ENCODE measurements at places on chromosomes 3 and 15.

DNA sequence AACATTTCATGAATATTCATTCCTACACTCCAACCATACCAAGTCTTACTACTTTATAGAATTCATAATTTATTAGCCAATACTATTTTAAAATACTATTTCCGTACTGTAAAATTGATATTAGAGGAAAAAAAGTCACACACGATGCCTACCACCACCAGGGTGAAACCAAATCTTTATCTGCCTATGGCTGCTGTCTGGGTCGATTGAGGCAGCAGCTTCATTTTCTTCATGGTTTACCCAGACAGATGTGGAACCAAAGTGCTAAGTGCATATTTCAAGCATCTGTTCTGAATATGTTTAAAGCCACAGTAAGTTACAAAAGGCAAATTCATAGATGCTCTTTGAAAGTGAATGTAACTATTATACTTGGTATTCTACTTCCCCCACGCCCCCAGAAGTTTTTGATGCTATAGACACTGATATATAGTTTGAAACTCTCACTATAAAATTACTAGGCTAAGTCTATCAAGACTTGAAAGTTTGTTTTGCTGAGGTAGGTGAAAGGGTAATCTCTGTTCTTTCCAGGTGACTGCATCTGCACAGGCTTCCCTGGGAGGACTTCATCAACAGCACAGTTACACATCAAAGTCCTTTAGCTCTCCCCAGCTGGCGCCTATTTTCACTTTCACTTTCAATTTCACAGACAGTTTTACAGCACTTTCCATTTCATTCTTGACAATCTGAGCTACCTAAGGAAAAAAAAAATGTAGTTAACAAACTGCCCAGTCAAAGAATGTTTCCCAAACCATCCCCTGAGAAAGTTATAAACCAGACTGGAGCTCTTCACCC lies 113.9 kb downstream of the POLQ start:
- peak; percentile 62 for DNase-seq

DNA sequence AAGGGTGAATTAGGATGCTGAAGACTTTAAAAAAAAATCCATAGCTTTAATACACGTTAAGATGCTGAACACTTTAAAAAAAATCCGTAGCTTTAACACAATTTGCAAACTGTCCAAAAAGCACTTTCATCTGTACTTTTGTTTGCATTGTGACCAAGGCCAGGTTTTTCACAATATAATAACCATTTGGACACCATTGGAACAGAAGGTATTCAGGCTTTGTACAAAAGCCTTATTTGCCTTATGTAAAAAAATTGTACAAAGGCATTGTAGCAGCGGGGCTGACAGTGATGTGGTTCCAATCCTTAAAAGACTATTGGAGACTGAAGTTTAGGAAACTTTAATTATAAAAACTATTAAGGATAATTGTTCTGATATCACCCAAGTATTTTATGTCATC lies 15.2 kb upstream of the ICE2 start:
- DNase-seq: no peak

GRCh38 chr3:4406746-4407568 lies 60.1 kb downstream of the SUMF1 start:
- no peak for DNase-seq

DNA sequence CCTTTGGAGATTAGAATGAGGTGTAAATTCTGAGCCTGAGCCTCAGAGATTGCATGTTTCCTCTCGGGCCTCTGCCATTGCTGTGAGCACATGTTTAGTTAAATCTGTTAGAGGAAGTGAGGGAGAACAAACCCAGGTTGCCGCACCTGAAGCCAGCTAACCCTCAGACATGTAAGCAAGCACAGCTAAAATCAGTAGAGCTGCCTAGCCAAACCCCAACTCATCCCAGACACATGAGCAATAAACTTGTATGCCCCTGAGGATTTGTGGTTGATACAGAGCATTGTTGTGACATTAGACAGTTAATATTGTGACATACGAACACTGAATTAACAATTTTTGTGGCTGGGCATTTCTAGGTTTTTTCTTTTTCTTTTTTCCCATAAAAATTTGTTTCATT lies 41.9 kb downstream of the NMD3 start:
- DNase-seq: peak; percentile 72

DNA sequence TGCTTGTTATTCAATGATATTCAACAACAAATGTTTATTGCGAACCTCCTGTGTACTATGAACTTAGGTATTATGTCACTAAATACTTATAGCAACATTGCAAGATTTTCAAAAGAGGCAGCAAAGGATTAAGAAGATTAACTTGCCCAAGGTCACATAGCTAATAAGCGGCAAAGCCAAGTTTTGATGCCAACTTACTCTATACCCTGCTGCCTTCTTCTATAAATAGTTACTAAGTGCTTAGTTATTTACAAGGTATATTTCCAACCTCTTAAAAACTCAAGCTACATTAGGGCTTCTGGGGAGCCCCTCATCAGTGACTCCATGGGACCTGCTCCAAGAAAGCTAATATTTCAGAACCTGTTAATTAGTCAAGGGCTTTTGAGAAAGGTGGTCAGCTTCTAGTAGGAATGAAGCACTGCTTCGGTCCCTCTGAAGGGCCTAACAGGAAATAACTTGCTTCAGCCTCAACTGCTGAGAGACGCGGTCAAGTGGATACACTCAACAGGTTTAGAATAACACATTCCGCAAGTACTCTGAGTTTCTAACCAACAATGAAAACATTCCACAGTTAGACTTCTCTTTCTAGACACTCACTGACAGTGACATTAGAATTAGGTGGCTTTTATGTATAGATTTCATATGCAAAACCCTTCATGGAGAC lies 125.5 kb downstream of the DGKG start:
- DNase-seq: no peak

DNA sequence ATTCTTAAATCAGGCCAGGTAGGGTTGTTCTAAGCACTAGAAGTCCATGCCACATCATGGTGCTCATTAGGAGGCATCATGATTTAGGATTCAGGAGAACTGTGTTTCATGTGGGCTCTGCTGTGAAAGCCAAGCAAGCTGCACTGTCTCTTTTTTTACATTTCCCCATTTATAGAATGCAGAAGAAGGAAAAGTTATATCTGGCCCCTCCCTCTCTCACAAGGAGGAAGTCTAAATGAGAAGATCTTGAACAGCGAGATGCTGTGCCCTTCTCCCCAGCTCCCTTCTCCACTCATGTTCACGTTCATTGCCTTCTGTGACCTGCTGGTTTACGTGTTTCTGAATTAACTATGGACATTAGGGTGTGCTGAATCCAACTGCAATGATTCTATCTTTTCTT lies 178.5 kb upstream of the RASGRP1 start:
- no peak for DNase-seq

DNA sequence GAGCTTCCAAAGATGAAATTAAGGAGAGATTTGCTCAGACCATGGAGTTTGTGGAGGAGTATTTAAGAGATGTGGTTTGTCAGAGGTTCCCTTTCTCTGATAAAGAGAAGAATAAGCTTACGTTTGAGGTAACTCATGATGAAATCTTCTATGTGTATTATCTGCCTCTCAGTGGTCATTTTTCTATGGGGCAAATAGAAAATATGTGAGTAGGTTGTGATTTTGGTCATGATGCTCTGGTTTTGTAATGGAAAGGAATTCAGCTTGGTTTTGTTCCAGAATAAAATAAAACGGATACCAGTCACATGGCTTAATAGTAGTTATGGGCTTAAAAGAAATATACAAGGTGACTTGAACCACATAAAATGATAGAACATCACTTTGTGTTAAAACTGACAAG lies 181.1 kb downstream of the ITPR1 start:
- DNase-seq: peak; percentile 44

DNA sequence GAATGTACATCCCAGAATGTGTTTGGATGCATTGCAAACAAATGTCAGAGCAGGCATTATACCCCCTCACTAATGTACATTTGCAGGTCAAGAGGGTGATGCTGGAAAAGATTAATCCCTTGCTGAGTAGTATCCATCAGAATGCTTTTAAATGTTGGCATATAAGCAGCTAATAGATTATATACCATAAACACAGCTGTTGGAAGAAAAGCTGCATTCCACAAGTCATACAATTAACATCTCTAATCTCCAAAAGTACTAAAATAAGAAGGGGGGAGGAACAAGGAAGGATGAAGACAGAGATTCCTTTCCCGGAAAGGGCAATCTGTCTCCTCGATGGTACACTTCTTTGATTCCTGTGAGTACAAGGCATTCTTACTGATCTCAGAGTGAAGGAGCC lies 445.7 kb upstream of the CDIN1 start:
- DNase-seq: no peak

DNA sequence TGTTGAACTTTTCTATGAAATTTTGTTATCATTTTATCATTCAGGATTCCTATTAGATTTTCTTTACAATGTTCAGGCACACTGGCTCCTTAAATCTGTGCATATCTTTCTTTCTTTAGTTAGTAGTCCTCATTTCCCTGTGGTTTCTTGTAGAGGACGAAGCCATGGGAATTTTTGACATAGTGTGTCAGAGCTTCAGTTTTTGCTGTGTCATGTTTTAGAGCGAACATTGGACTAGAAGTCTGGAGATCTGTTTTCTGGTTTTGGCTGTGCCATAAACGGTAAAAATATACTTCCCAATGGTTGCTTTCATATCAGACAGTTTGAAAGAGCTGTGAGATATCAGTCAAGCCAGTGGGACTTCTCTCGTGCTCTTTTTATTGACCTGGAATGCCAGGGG lies 105.2 kb downstream of the CHCHD4 start:
- DNase-seq: peak; percentile 20

Data from AG20443 (cell line).